HuH-7.5 (cell line): ENCODE measurements at places on chromosomes 5 and 9.

- no peak for DNase-seq
Measured at GRCh38 chr5:149583394-149583793, 2.1 kb downstream of the ARHGEF37 start.

DNA sequence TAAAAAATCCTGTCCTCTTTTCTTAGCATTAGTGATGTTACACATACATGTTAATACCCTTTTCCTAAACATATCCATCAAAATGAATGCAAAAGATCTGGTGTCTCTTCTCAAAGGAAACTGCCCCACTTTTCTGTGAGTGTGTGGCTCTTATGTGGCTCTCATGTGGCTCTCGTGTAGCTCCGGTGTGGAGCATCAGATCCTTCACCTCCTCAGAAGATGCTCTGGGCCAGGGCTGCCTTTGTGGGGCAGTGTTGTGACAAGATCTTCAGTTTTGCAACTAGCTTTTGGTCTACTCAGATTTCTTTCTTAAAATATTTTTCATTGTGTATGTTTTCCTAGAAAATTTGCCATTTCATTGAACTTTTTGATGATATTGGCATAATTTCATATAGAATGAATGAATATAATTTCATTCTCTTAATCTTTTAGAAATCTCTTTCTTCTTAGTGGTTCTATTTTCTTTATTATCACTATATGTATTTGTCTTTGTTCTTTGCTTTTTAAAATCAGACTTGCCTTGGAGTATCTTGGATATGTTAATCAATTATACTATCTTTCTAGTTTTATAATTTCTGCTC lies 19.4 kb downstream of the GARNL3 start:
- DNase-seq = peak; percentile 8

GRCh38 chr9:36129139-36129538 lies 7.4 kb upstream of the GLIPR2 start:
- no peak for DNase-seq

DNA sequence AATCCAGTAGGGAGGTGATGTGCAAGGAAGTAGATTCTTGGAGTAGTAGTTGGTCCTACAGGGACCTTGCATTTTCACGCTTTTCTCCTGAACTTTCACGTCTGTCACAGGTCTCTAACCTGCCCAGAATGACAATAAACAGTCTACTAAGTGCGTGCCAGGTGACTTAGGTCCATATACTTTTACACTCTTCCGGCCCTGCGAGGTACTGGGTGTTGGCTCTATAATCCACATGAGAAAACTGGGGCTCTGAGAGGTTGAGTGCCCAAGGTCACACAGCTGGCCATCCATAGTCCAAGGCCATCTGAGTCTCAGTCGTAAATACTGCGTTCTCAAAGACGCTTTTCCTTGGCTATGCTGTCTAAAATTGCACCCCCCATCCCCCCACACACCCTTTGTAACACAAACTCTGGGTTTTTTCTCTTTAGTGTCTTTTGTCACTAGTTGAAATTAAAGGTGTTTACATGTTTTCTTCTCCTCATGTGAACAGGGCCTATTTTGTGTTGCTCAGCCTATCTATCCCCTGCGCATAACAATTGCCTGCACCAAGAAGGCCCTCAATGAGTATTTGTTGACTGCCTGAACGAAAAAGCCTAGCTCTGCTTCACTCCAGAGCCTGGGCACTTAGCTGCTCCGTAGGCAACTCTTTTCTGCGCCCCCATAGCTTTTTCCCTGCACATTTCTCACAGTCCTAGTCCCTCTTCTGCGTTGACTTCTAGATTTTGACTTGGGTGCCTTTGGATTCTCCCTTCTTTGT lies 943 bp downstream of the SFXN1 start:
- peak; percentile 39 for DNase-seq

DNA sequence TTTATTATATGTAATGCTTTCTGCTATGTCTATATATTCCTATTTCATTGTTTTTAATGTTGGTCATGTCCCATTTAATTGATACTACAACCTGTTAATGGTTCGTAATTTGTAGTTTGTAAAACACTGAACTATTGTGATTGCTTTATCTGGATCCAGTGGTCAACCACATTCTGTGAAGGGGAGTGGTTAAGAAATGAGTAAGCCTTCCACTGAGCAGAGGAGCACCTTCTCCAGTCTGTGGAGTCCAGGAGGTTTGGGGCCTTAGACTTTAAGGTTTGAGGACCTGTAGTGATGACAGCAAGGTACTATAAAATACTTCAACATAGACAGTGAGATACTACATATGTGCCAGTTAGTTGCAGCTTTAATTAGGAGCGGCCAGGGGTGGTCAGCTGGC lies 67.7 kb upstream of the RAD23B start:
- no peak for DNase-seq

- DNase-seq = no peak
Measured at GRCh38 chr5:95931079-95931833, 30.4 kb downstream of the ELL2 start.
